NCI-H2107 (cell line): ENCODE measurements at places on chromosomes 12 and 14.

GRCh38 chr12:84631020-84631419 lies 281.6 kb downstream of the SLC6A15 start:
- no peak for DNase-seq

GRCh38 chr12:17609153-17609552 lies 480.8 kb downstream of the RERGL start:
- no peak for DNase-seq

- DNase-seq, result no peak
Measured at GRCh38 chr14:64444140-64444539, 21.2 kb upstream of the AKAP5 start.

GRCh38 chr12:117300174-117300573 lies 61.3 kb downstream of the NOS1 start:
- no peak for DNase-seq

DNA sequence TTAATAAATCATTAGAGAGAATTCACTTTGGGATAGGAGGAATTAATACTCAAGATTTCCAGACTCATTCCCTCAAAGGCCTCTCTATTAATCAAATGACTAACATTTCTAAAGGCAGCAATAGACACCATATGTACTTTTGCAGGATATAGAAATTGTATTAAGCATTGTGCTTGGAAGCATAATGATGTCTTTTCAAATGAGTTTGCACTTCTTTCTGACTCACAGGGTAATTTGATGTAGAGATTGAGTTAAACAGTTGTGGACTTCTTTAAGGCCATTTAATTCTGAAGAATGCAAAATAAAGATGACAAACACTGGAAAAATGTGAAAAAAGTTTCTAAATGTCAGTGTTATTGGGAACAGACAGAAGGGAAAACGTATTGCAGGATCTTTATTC lies 63.4 kb upstream of the CSRP2 start:
- DNase-seq, result no peak

GRCh38 chr12:111313833-111314259 lies 55.0 kb downstream of the PHETA1 start:
- peak; percentile 63 for DNase-seq

DNA sequence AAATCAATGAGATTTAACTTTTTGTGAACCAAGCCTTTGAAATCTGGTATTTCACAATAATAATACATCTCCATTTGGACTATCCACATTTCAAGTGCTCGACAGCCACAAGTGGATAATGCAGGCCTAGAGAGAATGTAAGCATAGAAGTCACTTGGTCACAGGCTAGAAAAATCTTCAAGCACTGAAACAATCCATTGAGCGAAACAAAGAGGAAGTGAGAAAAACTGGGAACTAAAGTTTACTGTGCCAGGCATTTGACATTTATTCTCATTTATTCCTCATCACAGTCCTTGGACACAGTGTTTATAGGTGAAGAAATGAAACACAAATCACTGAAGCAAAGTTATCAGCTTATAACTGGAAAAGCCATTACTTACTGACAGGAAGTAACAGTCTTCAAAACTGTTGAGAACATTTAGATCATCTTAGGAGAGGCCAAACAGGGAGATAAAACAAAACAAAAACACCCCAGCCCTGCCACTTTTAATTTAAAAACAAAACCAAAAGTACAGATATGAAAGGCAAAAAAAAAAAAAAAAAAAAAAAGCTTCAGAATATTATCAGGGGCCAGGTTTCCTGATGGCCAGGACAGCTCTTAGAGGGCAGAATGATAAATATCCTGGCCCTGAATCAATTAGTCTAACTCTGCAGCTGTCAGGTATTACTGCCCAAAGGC lies 29.2 kb downstream of the GNS start:
- DNase-seq, result no peak

DNA sequence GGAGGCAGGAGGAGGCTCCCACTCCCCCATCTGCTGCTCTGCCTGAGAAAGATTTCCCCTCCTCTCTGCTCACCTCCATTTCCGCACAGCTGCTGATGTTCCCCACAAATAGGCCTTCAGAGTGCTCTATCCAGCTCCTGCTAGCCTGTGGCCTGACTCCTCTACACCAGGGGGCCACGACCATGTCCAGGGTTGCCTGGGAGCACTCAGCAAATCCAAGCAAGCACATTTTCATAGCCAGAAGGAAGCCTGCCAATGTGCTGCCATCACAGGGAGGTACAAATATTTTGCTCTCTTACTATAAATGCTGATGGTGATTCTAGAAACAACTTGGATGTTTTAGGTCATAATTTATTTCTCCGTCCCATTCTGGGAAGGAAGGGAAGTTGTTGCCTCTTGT lies 17.3 kb downstream of the KCNA5 start:
- DNase-seq, result no peak

GRCh38 chr12:113284751-113285150 lies 50.2 kb downstream of the SLC8B1 start:
- DNase-seq, result no peak

- no peak for DNase-seq
Measured at GRCh38 chr12:13979772-13980378, 1.5 kb downstream of the GRIN2B start.

- DNase-seq, result no peak
Measured at GRCh38 chr14:92599811-92600210, 86.2 kb downstream of the RIN3 start.

- DNase-seq, result no peak
Measured at GRCh38 chr12:92703786-92704185, 997 bp downstream of the PLEKHG7 start.

- DNase-seq, result no peak
Measured at GRCh38 chr14:63638493-63638892, 3.2 kb downstream of the WDR89 start.

GRCh38 chr12:71092290-71092689 lies 65.5 kb downstream of the TSPAN8 start:
- DNase-seq, result no peak

DNA sequence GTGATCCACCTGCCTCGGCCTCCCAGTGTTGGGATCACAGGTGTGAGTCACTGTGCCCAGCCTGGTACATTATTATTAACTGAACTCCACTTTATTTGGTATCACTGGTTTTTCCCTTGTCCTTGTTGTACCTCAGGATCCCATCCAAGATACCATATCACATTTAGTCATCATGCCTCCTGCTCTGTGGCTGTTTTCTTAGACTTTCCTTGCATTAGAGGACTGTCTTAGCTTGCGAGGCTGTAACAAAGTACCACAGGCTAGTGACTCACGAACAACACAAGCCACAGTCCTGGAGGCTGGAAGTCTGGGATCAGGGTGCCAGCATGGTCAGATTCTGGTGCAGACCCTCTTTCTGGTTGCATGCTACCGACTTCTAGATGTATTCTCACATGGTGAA lies 12.2 kb downstream of the KLC1 start:
- no peak for DNase-seq

- DNase-seq, result no peak
Measured at GRCh38 chr12:46518729-46519128, 146.2 kb upstream of the SLC38A2 start.

DNA sequence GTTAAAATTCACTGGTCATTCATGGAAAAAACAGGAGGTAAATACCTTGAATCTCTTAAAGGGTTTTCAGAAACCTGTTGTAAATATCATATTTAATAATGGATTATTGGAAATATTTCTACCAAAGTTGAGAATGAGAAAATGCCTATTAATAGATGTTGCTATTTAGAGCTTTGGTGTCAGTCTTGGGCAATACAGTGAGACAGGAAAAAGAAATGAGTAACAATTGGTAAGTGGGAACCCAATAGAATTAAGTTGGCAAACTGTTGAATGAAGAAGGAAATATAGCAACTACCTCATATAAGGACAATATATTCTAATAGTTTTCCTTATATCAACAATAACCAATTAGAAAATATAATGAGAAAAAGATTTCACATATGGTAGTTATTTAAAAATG lies 78.0 kb downstream of the ATF7IP start:
- no peak for DNase-seq

GRCh38 chr14:99393059-99393655 lies 87.5 kb downstream of the SETD3 start:
- DNase-seq, result no peak

GRCh38 chr12:4584281-4584680 lies 22.3 kb downstream of the DYRK4 start:
- peak; percentile 12 for DNase-seq

- DNase-seq, result no peak
Measured at GRCh38 chr12:82299319-82300025, 58.7 kb downstream of the CCDC59 start.
